Muscle of leg (tissue), 16 donors: ENCODE measurements at places on chromosomes 13 and 19.
A peak's percentile ranks its signal among the peaks of the same experiment; 100 is the strongest.

DNA sequence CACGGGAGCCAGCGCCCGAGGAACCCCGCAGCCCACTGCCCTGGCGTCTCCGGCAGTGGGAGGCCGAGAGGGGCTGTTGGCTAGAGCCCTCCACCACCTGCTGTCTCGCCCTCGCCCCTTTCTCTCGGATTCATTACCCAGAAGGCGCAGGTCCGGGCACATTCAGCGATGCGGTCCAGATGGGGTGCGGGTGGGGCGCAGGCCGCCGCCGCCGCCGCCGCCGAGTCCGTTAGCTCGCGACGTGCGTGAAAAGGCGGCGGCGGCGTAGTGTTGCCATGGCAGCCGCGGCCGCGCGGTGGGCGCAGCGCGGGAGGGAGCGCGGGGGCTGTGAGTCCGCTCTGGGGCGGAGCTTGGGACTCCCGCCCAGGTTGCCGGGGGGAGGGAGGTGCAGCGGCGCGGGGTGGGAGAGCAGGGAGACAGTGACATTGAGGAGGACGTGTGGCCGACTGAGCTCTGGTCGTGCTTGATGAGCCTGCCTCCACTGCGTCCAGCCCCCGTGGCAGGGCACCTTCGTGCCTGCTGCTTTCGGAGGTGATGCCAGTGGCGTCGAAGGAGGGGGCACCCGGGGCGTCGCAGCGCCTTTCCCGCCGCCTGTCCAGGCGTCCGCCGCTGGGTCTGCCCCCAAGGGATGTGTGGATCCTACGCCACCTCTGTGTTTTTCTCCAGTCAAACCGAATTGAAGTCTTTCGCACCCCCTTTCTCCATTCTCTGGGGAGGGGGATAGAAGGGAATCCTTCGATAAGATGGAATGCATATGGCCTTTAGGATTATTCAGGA is at the start of gene KATNAL1:
Gene KATNAL1 (minus strand): TSS at position 358 of the 777 bp plus-strand sequence. CDS start 23,774 bp downstream, outside the sequence.
- DNase-seq: peak; percentile 90

- no peak for DNase-seq
Observed at GRCh38 chr19:1690699-1691307, 38.4 kb upstream of the TCF3 start.

GRCh38 chr13:71118779-71119364 is 748.1 kb downstream of the DACH1 start:
- no peak for DNase-seq

DNA sequence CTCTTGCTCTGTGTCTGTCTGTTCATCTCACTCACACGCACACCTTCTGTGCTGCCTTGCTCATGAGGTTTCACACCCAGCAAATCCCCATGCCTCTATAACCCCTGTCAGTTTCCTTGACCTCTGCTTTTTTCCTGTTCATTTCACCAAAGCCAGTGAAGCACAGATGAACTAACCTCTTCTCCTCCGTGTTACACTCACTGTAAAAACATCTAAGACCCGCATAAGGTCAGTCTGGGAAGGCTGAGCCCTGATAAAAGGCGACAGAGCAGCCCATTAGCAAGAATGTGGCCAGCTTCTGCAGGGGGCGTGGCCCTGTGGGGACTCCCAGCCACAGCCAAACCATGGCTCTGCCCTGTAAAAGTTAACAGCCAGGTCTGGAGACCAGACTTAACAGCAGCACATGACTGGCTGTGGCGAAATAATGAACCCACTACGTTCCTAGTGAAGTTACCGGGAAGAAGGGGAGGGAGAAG is 42.8 kb upstream of the NPAS1 start:
- DNase-seq: no peak

GRCh38 chr13:35472323-35472881 is 4.1 kb downstream of the MAB21L1 start:
- peak; percentile 72 for DNase-seq

DNA sequence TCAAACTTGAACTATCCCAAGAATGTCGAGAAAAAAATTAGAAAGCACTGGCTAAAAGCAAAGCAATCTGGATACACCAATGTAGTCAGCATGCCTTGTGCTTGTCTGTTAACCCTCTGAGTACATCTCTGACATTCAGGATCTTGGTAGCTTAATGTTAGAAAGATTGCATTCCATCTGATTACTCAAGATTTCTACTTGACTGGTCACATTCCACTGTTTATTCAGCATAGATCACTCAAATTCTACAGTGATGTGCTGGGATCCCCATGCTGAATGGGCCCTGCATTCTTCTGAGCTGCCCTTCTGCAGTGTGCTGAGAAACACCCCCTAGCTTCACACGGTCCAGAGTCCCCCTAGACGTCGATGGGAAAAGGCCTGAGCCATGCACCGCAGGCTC is 295.4 kb upstream of the MAB21L1 start:
- DNase-seq: no peak

GRCh38 chr19:34241513-34242337 is 12.6 kb upstream of the GARRE1 start:
- no peak for DNase-seq

DNA sequence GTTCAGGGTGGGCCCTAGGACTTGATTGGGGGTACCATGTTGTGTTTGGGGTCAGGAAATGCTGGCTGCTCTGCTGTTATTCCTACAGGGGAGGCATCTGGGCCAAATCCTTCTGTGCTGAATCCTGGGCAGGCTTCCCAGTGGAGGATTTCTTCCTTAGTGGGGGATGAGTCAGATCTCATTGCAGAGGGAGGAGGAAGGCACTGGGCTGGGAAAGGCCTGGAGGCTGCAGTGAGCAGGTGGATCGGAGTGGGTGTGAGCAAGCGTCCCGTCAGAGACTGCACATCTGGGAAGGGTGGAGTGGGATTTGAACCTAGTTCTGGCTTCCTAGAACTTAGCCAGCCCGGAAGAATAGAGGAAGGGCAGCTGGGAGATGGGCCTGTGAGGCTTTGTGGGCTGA is 11.5 kb downstream of the CCDC124 start:
- DNase-seq: peak; percentile 56

DNA sequence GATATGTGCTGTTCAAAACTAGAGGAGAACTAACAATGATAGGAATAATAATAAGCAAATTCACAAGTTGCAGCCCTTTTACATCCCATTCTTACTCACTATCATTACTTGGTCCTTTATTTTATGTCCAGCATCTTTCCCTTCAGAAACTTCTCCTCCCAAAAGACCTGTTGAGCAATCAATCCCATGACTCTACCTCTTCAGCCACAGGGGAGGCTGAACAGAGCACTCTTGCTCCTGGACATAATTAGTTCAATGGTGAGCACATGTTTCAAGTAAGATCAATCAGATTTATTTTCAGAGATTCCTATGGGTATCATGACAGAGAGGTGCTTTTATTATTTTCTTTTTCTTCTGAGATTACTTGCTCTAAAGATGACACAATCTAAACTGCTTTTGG is 260.0 kb downstream of the COG6 start:
- no peak for DNase-seq

DNA sequence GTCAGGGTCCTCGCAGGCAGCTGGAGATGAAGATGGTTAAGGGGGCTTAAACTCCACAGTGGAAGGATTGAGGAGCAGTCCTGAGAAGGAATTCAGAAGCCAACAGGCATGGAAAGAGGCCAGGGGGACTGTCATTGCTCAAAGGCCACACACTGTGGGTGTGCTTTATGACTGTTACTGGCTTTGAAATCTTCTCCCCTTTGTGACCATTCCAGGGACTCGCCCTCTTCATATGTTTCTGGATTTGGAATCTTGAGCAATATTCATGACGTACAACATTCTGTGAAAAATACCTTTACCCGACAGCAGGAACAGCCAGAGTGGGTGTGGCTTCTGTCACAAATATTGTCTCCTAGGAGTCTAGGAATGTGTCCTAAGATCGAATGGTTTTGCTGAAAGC is 16.6 kb downstream of the CEACAM7 start:
- DNase-seq: no peak

DNA sequence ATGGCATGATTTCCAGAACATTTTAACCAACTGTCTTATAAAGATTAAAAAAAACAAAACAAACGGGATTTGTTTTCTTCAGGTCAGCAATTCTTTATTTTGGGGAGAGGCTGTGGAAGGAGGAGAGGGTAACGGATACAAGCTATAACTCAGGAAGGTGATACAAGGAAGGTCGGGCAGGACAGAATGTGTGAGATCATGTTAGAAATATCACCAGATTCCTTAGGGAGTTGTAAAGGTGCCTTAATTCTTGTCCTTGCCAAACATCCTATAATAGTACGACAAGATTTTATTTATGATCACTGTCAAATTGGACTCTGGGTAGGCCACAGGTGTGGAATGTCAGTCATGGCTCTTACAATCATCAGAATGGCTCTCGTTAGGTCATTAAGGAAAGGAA is 503.1 kb downstream of the DIAPH3 start:
- no peak for DNase-seq

DNA sequence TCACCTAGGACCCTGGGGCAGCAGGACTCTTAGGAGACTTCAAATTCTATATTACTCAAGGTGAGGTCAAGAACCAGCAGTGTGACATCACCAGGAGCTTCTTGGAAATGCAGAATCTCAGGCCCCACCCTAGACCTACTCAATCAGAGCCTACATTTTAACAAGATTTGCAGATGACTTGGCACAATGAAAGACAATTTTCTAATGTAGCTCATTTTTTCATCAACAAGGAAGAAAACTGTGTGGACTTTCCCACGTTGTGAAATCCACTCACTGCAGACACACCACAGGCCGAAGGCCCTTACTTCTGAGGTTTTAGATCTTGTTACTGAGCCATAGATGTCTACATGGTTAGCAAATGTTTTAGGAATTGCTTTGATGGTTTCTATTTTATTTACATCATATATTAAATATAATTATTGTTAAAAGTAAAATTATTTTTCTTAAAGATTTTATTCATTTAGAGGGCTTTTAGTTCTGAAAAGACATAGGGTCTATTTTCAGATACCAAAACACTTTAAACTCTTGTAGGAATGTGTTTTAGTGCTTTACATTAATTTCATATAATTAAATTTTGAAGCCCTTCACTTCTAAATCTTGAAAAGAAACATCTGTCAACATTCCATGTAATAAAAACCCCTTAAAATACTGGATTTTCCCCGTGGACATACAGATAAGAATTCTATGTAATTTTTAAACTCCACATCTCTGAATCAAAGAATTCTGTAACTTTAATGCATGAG is 18.5 kb upstream of the STARD13 start:
- no peak for DNase-seq

DNA sequence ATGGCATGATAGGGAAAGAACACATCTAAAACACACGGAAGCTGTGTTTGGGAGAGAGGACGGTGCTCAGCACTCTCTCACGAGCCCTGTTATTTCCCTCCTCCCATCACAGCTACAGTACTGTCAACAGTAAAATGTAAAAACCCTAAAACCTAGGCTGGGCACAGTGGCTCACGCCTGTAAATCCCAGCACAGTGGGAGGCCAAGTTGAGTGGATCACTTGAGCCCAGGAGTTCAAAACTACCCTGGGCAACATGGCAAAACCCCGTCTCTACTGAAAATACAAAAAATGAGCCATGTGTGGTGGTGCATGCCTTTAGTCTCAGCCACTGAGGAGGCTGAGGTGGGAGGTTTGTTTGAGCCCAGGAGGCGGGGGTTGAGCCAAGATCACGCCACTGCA is 54.8 kb downstream of the FOXO1 start:
- DNase-seq: no peak

GRCh38 chr19:3778104-3778867 is 6.3 kb upstream of the RAX2 start:
- no peak for DNase-seq

DNA sequence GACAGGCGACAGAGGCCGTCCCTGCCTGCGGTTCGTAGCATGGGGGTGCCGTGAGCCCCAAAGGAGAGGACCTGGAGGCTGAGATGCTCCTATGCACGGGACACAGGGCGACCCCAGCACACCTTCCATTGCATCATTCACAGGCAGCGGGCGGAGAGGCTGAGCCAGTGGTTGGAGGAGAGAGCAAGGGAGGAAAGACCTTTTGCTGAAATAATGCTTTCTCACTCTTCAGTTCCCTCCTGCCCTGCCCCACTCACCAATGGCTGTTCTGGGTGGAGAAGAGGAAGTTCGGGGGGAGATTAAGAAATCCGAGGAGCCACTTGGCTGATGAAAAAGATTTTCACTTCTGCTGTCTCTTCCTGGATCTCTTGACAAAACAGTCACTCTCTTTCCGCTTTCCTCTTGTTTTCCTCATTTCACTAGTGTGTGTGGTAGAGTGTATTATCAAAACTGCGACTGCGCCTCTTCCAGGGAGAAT is at the start of gene NLRP12:
Gene NLRP12 (minus strand): TSS at position 181 of the 478 bp plus-strand sequence. CDS start 140 bp downstream, at position 41.
- DNase-seq: peak; percentile 77

DNA sequence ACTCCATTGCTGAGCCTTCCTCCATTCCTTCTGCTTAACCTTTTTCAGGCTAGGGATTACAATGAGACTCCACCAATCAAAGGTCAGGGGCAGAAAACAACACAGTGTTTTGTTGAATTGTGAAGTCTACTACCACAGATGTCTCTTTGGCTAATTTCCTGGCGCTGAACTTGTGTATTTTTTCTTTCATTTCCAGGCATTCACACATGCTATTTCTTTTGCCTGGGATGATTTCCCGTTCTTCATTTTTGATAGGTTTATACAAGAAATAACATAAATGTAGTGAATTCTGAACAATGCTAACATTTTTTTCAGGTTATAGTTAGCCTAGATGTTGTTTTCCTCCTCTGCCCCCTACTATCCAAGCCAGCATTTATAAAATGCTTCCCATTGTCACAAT is 64.3 kb downstream of the OLFM4 start:
- DNase-seq: peak; percentile 52

GRCh38 chr19:42121656-42122069 is 10.6 kb downstream of the POU2F2 start:
- peak; percentile 51 for DNase-seq

DNA sequence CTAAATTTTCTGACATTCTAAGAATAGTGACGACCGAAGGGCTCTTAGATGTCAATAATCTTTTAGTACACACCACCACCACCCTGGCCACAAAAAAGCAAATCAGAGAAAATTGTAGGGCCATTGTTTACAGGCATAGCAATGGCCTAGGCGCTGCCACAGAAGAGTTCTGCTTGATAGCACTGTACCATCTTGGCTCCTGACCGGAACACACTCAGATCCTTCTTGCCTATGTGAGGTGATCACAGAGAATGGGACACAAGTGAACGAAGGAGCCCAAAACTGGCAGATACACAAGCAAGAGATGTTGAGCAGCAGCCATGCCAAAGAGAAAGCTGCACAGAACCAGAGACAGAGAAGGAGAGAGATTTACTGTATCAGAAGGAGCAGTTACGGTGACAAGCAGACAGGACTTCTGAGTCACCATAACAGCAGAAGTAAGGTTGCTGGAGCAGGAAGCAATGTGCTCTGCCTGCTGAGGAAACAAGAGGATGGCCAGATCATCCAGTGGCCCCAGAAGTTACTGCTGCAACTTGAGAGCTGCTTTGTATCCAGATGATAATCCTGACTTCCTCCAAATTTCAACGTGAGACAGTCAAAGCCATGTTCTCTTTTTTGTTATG is 105.2 kb downstream of the SLITRK6 start:
- DNase-seq: peak; percentile 28

GRCh38 chr13:44786756-44787155 is 202.5 kb downstream of the NUFIP1 start:
- DNase-seq: no peak
